Bladder microvascular endothelial cell (primary cell): ENCODE measurements at places on chromosomes 1 and 21. TPM values are rescaled to one million over a fixed set of nuclear protein-coding genes. Genes with fewer than 3 reads are reported as not detected.

Gene CLCA2
- total RNA-seq = under 0.01 TPM in 1 of 2 replicates, not detected in the other

Gene PALMD
- 77.9 and 111 TPM in 2 replicates for total RNA-seq

Gene HSD3B2
- total RNA-seq = not detected in 2 replicates

Gene RYR2
- total RNA-seq = under 0.01 and 0.06 TPM in 2 replicates

Gene PROK1
- not detected in 2 replicates for total RNA-seq

Gene AMPD2
- total RNA-seq = 28.2 and 46.6 TPM in 2 replicates

Gene FAM72C
- total RNA-seq = 0.16 and 0.94 TPM in 2 replicates

Gene RIPPLY3
- total RNA-seq = not detected in 2 replicates

Gene CDKN2C
- 11.5 and 19.6 TPM in 2 replicates for total RNA-seq

Gene AKT3
- total RNA-seq = 42.6 and 101 TPM in 2 replicates
